Fibroblast of skin of back (primary cell): ENCODE measurements at places on chromosomes 12 and 14.
A peak's percentile ranks its signal among the peaks of the same experiment; 100 is the strongest.

GRCh38 chr12:95859947-95860850 lies 1.4 kb downstream of the SNRPF start:
- no peak for DNase-seq

DNA sequence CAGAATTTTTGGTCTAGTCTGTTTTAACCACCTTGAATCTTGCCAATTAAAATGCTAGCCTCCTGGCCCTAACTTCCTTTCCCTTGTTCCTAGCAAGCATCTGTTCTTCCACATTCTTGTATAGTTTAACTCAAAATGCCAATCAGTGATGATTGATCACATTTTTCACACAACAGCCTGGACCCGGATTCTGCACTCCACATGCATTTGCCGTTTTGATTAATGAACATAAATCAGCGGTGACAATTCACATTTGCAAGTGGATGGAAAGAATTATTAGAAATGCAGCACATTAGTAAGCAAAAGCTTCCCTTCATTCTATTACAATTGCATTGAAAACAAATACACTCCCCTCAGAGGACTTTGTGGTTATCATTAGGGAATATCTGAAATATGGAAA lies 83.4 kb downstream of the PDZRN4 start:
- no peak for DNase-seq

DNA sequence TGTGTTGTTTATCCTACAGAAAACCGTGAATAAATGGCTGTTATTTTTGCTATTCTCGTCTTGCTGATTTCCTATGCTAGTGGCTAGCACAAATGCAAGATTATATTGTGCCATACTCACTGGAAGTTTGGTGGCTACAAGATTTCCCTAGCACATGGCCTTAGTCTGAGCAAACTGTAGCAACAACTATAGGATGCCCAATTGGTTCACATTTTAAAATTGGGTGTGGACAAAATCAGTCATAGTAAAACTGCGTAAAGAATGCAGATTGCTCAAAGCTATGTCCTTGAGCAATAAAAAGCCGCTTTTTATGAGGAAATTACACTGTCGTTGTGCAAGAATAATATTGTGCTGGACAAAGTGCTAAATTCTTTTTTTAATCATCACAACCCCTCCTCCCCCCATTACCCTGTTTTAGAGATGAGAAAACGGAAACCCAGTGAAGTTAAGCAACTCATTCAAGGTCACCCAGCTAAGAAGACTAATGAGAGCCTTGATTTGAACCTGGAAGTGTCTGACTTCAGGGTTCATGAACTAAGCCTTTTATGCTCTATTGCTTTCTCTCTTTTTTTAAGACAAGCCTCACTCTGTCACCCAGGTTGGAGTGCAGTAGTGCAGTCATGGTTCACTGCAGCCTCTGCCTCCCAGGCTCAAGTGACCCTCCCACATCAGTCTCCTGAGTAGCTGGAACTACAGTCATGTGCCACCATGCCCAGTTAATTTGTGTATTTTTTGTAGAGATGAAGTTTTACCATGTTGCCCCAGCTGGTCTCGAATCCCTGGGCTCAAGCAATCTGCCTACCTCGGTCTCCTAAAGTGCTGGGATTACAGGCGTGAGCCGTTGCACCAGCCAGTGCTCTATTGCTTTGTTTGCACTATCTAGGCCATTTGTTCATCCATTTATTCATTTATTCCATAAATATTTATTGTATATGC lies 73.6 kb downstream of the SRGAP1 start:
- DNase-seq: peak; percentile 98

GRCh38 chr12:4293966-4294505 lies 20.5 kb downstream of the CCND2 start:
- DNase-seq: no peak

- DNase-seq: peak; percentile 38
These were observed 22.8 kb upstream of the GARIN2 start for GRCh38 chr14:67166450-67166853.
